ENCODE measurements at places on chromosomes 1 and 21.
A peak's percentile ranks its signal among the peaks of the same experiment; 100 is the strongest.

- no peak for DNase-seq
Observed at GRCh38 chr21:46388206-46388880, 64.4 kb downstream of the PCNT start.

- peak; percentile 93 for DNase-seq
Observed at GRCh38 chr1:43453442-43454269, at the start of gene HYI. Gene HYI (minus strand): TSS chr1:43453931. CDS start chr1:43453793, 138 bp downstream.

DNA sequence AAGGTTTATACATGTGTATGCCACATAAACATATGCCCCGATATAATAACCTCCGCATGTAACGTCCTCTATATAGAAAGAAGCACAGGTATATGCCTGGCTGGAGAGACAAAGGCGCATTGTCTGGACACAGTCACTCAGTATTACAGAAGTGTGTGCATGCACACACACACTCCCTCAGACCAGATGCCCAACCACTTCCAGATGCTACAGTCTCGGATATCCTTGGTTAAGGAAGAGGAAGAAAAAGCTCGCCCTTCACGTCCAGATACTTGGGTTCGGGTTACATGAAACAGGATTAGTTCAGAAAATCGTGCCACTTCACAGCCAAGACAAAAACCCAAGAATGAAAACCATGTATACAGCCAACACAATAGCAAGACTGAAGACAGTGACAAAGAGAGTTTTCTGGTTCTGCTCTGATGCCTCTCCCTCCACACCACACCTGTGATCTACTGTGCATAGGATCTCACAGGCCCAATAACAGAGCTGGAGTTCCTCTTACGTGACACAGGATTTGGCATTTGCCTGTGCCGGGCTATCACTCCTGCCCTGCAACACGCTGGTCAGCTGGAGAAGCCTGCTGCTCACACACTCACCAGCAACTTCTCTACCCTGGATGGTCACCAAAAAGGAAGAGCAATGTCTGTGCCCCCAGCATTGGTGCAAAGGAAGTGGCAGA is 75.0 kb downstream of the SSBP3 start:
- peak; percentile 84 for DNase-seq

GRCh38 chr1:213929398-213929797 is 58.4 kb upstream of the PROX1 start:
- DNase-seq = no peak

DNA sequence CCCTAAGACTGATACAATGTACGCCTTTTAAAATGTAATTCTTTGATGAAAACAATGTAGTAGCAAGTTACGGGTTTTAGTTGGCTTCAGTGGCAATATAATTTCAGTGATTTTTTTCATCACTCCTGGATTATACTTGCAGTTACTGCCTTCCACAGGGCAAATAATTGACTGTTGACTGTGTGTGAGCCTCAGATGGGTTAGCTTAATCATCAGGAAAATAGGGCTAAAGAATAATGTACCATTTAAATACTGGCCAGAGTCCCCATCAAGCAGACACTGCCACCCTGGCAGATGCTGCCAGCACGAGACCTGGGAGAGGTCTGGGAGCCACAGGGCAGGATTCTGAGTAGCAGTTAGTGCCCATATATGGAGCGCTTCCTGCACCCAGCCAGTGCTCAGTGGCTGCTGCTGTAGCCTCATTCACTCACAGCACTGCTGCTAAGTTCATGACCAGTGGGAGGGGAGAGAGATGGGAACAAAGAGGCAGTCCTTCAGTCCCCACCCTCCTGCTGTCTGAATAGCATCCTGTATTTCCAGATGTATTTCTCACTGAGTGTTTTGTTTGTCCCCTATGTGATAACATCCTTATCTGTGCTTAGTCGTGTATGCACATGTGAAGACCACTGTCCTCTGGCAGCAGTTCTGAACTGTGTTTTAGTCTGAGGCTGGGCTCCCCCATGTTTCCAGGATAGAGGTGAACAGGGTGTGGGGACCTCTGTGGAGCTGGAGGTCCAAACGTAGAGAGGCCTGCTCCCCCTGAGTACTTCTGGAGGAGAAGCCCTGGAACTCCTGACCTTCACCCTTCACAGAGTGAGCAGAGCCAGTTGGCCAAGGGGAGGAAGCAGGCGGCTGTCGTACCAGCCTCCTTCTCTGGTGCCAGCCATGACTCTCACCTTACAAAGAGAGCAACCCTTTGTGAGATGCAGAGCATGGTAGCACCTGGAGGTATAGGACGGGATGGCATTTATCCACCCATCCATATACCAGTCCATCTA is 80.4 kb downstream of the ADARB1 start:
- peak; percentile 16 for DNase-seq

- no peak for DNase-seq
Observed at GRCh38 chr1:200960236-200960947, 63.1 kb downstream of the KIF21B start.

DNA sequence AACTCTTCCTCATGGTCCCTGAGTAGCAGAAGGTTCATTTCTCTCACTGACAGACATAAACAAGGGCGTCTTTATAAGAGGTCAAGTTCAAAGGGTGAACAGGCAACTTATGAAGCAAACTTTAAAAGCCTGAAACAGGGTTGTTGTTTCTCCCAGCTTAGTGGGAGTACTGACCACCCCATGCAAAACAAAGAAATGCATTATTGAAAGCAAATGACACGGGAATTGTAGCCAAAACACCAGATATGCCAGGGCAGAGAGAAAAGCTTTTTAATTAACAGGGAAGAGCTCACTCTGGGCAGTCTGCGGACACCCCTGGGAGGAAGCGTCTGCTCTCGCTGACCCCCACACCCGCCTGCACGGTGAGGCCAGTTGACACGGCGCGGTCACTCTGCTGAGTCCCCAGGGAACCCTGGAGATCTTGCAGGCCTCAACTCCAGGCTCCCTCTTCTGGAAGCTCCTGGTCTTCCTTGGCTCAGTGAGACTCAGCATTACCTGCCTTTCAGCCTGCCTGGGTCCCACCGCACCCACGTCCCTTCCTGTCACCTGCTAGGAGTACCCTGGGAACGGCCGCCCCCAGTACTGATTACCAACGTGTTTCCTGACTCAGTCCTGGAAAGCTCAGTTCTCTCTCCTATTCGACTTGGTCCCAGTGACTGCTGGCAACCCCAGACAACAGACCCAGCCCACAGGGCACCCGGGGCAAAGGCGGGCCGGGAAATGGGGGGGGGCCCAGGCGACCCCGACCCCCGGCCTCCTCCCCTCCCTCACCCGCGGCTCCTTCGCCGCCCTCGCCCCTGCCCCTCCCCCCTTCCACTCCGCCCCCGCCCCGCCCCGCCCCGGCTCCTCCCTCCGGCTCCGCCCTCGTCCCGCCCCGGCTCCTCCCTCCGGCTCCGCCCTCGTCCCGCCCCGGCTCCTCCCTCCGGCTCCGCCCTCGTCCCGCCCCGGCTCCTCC is 972 bp downstream of the CFAP410 start:
- DNase-seq = peak; percentile 63

DNA sequence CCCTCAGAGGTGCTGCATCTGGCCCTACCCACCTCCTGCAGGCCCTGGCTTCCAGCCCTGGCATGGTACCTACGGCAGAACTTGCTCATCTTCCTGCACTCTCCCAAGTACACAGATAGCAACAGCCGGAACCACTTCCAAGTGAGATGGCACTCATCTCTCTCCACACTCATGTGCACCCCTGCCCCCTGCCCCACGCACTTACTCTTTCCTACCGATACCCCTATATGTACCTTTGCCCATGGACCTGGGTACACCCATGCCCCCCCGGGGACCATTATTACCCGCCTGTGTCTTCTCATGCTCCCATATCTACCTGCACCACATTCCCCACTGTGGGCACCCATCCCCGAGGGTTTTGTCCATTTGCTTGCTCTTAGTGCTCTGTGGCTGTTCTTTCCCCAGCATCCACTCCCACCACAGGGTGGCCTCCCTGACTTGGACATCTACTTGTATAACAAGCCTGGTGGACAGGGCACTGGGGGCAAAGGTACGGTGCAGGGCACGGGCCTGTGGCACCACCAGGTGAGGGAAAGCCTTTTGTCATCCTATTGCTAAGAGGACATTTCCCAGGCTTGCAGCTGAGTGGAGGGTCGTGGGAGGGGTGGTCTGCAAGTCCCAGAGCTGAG is 14.7 kb downstream of the HYI start:
- DNase-seq = no peak

DNA sequence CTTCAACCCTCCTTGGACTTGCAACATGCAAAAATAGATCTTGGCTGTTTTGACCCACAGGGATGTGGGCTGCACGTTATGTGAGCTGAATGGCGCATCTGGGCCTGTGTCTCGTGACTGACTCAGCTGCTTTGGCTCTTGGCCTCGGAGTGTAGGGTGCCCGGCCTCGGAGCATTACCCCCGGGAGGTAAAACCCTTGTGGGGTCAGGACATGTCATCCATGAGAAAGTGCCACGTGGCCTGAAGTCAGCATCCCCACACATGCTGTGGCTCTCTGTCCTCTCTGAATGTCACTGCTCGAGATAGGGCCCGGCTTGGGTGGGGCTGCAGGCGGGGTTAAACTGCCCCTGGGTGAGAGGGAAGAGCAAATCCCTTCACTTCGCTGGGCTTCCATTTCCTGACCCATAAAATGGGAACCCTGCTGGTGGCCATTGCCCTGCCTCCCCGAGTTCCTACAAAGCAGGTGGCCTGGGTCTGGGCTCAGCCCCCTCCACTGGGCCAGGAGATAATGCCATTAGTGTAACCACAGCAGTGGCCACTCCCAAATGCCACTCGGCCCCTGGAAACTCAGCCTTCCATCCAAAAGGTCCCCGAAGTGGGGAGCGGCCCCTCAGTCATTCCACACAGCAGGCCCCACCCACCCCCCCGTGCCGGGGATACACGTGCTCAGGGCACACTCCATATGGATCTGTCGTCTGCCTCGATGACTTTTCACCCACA is 22.8 kb upstream of the TSPEAR start:
- DNase-seq = no peak

- DNase-seq = no peak
Observed at GRCh38 chr1:207218512-207219362, 102.7 kb upstream of the CD55 start.

GRCh38 chr21:45019887-45020537 is 54.4 kb upstream of the ADARB1 start:
- DNase-seq = no peak

DNA sequence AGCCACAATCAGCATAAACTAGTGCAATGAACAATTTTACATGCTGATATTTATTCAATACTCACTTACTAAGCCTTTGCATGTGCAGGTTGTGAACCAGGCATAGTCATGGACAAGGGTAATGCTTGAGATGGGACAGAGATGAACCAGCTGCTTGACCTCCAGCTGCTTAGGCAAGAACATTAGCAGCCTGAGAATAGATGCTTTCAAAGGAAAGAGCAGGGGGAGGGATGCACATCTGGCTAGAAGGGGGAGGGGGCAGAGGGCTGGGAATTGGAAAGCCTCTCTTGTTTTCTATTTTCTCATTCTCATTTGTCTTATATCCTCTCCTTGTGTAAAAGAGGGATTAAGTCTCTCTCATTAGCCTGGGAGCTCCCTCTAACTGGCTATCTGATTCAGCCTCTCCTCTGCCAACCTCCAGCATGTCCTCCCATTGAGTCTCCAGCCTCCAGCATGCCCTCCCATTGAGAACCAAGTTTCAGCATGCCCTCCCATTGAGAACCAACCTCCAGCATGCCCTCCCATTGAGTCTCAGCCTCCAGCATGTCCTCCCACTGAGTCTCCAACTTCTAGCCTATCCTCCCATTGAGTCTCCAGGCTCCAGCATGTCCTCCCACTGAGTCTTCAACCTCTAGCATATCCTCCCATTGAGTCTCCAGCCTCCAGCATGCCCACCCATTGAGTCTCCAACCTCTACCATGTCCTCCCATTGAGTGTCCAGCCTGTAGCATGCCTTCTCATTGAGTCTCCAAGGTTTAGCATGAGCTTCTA is 38.4 kb upstream of the TRABD2B start:
- DNase-seq = no peak

GRCh38 chr1:185291652-185292051 is 25.4 kb downstream of the IVNS1ABP start:
- no peak for DNase-seq

DNA sequence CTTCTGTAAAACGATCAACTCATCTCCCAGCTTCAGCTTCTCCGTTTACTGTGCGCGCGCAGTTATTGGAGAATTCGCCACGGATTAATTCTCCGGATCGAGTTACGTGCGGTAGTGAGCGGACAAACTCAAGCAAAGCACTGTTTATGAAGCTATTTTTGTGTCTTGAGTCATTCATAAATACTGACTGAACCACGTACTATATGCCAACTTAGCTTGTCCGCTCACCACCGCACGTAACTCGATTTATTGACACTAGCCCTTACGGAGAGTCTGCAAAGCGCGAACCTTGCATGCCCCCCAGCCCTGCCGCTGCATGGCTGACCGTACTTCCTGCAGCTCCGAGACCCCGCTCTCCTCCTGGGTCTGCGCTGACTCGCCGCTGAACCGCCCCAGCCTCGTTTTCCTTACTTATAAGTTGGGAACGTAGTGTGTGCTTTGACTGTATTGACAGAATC is 773 bp downstream of the CHD1L start:
- DNase-seq = peak; percentile 91

GRCh38 chr1:3607703-3608065 is 3.6 kb downstream of the MEGF6 start:
- DNase-seq = no peak

GRCh38 chr1:116064616-116065015 is 46.6 kb upstream of the MAB21L3 start:
- DNase-seq = no peak

DNA sequence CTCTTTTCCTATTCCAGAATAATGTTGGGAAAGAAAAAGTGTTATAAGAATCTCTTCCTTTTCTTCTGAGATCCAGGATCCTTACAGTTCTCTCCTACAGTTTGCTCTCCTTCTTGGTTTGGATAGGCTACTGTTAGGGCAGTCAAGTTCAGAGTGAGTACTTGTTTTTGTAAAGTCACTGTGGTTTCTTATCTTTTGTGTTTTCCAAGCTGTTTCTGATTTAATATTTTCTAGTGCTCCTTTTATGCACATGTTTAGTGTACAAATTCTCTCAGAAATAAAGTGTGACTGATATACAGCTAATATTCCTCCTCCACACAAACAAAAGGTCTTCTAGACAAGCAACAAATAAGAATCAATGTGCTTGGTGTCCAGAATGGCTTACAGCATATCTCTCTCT is 107.7 kb downstream of the BACH1 start:
- DNase-seq = no peak

- DNase-seq = no peak
Observed at GRCh38 chr1:196598942-196599748, 9.1 kb downstream of the KCNT2 start.

DNA sequence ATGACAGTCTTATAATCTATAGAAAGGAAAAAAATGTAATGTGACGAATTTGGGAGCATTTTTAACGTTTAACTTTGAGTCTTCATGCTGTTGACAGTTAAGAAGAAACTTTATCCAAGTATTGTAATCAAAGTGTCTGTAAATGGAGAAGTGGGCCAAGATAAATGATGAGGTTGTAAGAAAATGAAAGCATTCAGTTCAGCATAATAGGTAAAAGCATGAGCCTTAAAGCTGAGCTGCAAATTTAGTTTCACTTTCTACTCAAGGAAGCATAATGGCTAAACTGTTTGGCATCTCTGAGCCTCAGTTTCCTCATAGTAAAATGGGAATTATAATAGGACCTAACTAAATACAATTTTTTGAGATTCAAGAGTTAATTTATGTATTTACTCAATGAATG is 1554.8 kb downstream of the KCNT2 start:
- DNase-seq = no peak

GRCh38 chr1:173005196-173005864 is 45.4 kb downstream of the TNFSF18 start:
- no peak for DNase-seq

- DNase-seq = peak; percentile 33
Observed at GRCh38 chr1:156852418-156852874, 6.5 kb downstream of the INSRR start.

GRCh38 chr1:201357211-201357610 is 20.3 kb downstream of the TNNT2 start:
- no peak for DNase-seq

All from NCI-H526 (cell line).